ENCODE measurements at places on chromosomes 6 and 20. TPM values are rescaled to one million over a fixed set of nuclear protein-coding genes. Genes with fewer than 3 reads are reported as not detected.

HLA-DPB1 gene
- not detected for total RNA-seq

GRCh38 chr20:58667975-58668374 lies 16.9 kb downstream of the STX16 start:
- DNase-seq, result no peak

- no peak for DNase-seq
Measured at GRCh38 chr20:20214757-20215275, 153.1 kb upstream of the INSM1 start.

DNA sequence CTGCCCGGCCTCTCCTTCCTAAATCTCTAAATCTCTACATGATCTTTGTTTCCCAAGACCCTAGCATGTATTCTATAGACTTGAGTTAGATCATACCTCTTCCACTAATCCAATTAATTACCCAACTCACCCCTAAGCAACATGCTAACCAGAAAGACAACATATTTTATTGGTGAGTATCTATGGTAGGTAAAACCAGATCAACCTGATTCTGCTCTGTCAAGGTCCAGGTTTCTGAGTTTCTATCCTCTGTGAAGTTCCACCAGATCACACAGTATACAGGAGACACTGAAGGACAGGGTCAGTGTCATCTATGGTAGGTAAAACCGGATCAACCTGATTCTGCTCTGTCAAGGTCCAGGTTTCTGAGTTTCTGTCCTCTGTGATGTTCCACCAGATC lies 363.2 kb upstream of the MARCKS start:
- no peak for DNase-seq

SLC22A1 gene
- total RNA-seq, result 0.17 TPM

- no peak for DNase-seq
Measured at GRCh38 chr6:28251661-28252008, 434 bp downstream of the ZKSCAN4 start.

GRCh38 chr6:31091680-31092079 lies 20.7 kb downstream of the C6orf15 start:
- no peak for DNase-seq

- DNase-seq, result no peak
Measured at GRCh38 chr6:7910298-7910653, 312 bp downstream of the TXNDC5 start.

- no peak for DNase-seq
Measured at GRCh38 chr20:63482021-63482587, 9.6 kb upstream of the KCNQ2 start.

DNA sequence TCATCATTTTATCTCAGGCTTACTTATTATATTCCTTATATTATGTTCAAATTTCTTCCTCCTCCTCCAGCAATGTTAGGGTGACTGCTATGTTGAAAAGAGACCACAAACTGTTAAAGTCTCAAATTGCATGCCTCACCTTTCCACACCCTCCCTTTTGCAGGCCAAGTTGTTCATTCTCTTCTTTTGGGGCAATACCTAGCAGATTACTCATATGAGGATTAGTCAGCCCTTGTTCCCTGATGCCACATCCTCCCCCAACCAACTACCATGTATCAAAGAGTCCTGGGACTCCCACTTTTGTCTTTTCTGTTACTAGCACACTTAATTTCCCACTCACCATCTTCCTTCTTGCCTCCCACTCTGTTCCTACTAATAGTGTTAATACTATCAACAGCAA lies 434.7 kb downstream of the BCKDHB start:
- peak; percentile 85 for DNase-seq

DNA sequence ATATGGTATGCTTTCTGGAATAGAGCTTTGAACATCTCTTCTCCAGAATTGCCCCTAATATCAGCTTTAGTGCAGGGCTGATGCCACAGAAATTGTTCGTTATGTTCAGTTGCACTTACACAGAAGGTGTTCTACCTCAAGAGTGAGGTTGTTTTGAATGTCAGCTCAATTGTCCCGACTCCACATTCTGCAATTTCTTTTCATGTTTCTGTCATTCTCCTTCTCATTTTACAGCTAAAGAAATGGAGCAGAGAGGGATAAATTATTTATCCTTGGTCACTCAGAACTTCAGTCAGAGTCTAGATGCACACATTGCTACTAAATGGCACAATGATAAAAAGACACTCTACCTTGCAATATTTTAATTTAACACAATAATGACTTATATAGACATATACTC lies 137.0 kb upstream of the CCN2 start:
- no peak for DNase-seq

GRCh38 chr6:162562041-162562440 lies 165.5 kb downstream of the PRKN start:
- no peak for DNase-seq

CCN6 gene
- total RNA-seq, result not detected

CST4 gene
- total RNA-seq, result not detected

DNA sequence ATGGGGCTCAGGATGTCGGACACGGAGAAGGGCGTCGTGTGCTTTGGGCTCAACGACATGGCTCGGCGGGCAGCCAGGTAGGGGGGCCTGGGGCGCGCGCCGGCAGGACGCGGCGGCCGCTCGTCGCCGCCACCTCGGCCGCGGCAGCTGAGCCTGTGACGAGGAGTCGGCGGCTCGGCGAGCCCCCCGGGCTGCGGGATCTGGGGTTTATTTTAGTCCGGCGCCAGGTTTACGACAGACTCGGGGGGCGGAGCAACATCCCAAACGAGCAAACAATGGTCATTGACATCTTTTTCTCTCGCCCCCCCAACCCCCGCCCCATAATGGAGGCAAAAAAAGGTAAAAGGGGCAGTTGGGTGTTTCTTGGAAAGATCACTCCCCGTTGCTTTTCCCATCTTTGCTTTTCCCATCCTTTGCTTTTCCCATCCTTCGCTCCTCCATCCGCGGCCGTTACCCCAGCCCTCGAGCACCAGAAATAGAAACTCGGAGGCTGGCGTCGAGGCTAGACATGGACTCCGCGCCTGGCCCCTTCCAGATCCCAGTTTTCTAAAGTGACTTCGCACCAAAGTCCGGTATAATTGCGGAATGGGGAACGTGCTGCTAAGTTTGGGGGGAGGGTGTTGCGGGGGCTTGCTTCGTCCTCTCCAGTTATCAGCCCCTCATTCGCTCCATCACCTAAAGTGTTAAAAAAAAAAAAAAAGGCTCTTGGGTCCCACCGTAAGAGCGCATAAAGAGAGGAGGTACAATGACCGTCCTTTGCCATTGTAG lies at the start of gene NKX2-4:
Gene NKX2-4 (minus strand): TSS at position 186 of the 768 bp plus-strand sequence. CDS start 127 bp downstream, at position 59.
- DNase-seq, result no peak

FAM209B gene
- not detected for total RNA-seq

IL22RA2 gene
- not detected for total RNA-seq

DNA sequence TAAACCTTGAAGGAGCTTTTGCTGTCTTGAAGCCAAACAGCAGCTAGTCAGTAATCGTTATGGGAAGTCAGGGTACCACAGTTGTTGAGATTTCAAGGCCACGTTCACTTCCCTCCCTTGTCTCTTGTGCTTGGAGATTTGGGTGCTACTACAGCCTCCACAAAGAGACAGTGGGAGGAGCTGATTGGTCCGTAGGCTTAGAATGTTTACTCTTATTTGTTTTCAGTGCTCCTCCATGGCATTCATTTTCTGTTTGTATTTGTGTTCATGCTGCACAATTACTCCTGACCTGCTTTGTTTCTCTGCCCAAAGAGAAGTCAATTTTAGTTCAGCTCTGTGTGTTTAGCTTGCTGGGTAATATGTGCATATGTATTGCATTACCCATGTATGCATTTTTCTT lies 147.7 kb downstream of the PRL start:
- DNase-seq, result no peak

DNA sequence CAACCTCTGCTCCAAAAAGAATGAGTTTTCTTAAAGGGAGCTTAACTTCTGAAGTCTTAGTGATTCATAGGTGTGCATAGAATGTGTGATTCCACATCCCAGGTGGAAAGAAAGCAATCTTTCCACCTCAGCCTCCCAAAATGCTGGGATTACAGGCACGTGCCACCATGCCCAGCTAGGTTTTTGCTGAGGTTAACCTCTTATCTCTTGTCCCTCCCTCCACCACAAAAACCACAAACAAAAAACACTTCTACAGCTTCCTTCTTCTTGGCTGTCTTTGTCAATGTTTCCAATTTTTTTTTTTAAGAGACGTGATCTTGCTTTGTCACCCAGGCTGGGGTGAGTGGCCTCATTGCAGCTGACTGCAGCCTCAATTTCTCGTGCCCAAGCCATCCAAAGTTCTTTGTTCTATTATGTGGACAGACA lies 8.1 kb upstream of the CSE1L start:
- peak; percentile 55 for DNase-seq

BMP5 gene
- not detected for total RNA-seq

KCNQ2 gene
- 0.31 TPM for total RNA-seq

DNA sequence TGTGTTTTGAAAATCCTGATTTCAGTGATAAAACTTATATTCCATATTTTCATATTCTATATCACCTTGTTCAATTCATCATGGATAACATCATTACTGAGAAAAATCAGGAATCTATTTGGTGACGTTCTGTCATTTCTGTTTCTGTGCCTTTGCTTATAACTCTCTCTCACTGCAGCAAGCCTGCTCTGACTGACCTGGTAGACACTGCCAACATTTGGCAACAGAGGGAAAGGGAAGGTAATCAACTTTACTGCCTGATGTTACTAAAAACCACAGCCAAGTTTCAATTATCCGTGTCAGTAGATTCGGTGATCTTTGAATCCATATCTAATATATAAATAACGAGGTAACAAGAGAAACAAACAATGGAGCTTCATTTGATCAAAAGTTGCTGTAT lies 501.9 kb downstream of the LMBRD1 start:
- DNase-seq, result no peak

DNA sequence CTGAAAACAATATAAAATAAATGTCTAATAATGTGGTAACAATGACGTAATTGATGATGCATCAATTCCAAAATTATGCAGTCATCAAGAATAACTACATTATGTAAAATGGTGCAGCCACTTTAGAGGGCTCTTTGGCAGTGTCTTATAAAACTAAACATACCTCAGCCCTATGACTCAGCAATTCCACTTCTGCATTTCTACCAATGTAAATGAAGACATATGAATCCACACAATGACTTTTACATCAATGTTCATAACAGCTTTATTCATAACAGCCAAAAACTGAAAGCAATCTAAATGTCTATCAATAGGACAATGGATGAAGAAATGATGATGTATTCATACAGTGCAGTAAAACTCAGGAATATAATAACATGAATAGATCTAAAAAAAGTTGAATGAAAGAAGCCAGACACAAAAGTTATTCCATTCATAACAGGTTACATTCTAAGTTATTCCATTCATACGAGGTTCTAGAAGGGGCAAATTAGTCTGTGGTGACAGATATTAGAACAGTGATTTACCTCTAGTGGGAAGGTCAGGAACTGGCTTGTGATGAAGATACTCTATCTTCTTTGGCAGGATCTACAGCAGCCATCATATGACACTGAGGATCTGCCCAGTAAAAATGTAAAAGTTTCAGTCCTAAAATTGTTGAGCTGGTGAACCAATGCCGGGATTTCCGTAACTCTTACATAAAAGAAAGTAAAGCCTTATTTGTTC lies 396.1 kb downstream of the PLCB1 start:
- DNase-seq, result no peak

PDE7B gene
- not detected for total RNA-seq

- no peak for DNase-seq
Measured at GRCh38 chr6:3108746-3109414, 9.6 kb upstream of the BPHL start.

- no peak for DNase-seq
Measured at GRCh38 chr6:34391473-34391785, 1.0 kb downstream of the NUDT3 start.

- DNase-seq, result no peak
Measured at GRCh38 chr20:16040742-16041141, 532.5 kb downstream of the KIF16B start.

DNA sequence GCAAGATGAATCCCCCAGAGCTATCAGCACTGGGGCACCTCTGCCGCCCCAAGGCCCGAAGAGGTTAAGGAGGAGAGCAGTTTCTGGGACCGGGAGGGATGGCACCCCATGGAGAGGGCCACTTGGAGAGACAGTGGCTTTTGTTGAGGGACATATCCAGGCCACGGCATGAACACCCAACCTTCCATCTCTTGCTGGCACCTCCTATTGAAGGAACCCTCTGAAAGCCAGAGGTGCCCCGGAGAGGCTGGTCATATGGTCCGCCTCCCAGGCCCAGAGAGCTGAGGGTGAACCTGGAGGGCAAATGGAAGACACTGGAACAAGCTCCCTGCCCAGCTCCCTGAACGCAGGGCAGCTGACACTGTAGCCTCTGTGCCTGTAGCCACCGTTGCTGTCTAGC lies 167.0 kb downstream of the NFATC2 start:
- no peak for DNase-seq

GHRH gene
- total RNA-seq, result not detected

TFAP2B gene
- total RNA-seq, result not detected

GRCh38 chr20:38350879-38351775 lies 4.8 kb downstream of the LBP start:
- DNase-seq, result no peak

- DNase-seq, result no peak
Measured at GRCh38 chr6:166284640-166285039, 23.6 kb downstream of the PRR18 start.

DNA sequence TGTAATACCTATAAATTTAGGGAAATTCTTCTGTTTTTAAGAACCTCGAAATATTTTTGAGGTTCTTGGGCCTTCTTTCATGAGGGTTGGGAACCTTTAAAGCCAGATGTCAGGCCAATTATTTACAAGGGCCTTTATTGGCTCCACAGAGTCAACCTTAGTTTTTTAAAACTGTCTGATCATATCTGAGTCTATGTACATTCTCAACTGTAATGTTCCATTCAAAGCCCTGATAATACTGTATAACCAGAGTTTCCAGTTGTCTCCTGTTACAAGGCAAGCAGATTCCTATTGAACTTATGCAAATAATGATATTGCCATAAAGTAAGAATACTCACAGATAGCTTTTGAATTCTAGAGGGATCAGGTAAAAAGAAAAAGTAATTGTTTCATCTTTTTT lies 545.5 kb downstream of the EPM2A start:
- DNase-seq, result no peak

DNA sequence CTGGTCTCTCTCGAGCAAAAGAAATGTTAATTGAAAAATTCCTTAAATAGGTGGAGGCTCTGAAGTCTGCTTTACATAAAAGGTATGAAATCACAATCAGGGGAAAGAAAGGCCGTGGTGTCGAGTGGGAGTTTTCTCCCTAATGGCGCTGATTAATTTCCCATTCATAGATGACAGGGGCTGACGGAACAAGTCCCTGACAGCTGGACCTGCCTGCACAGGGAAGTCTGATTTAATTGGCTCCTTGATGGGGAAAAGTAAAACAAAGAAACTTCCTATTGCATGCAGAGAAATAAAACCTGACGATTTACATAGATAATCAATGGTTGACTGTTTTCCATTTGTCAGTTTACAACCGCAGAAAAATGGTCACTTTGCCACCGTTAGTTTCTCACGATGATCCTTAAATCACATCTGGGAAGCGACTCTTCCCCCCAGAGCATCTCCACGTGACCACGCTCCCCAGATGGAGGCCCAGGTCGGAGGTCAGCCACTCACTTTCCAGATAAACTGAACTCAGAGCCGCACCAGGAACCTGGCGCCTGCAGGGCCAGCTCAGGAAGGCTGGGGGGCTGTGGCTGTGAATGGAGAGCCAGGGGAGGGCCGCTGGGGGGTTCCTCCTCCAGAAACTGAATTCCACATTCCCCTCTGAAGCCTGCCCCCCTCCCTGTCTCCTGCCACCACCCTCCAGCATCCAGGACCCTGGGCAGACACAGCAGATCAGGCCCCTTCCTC lies 55.3 kb downstream of the DLL1 start:
- DNase-seq, result no peak
